ENCODE measurements at places on chromosomes 3 and 15.

- DNase-seq: no peak
Measured at GRCh38 chr15:62966294-62967078, 76.1 kb upstream of the TPM1 start.

DNA sequence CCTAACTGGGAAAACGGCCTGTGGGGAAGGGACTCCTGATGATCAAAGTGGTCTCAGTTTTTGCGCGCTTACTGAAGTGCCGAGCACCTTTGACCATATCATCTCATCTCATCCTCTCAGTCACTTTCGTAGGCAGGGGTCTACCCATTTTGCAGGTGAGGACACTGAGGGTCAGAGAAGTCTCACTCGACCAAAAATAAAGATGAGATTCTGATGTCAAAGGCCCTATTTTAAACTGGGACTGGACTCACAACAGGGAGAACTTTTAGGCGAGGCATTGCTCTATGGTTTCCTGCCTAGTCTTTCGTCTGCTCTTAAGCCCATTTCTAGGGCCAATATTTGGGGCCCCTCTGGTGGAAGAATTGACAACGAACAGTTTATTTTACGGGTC, 830 bp downstream of the SLC6A11 start:
- no peak for DNase-seq

DNA sequence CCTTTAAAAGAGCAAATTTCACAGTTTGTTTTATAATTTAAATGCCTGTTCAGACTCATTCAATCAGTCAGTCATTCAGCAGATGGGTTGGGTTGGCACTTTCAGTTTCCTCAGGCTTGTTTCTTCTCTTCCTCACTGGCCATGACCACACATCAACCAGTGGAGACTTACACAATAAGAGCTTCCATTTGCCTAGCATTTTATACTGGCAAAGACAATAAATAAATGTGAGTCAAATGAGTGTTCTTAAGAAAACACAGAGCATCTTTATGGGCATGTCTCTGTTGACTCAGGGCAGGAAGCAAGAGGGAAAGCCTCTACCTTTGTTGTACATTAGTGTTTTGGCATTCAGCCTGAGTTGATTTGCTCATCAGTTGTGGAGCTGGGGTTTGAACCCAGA, 122.6 kb downstream of the EPHB1 start:
- no peak for DNase-seq

DNA sequence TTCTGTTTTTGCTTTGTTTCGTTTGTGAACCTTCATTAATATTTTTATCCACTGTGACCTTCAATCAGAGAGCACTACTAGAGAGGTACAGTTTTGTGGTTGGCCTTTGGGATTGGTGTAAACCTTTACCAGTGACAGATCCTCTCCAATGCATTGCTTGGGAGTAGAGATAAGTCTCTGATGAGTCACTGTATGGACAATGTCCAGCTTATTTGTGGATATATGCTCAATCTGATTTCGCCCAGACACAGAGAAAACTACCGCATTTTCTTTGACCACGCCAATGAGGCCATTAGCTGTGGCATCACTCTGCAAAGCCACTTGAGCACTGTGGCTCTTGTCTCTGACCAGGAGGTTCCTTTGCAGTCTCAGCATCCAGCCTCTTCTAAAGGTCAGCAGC, 964.7 kb downstream of the TUSC7 start:
- no peak for DNase-seq

- DNase-seq: peak; percentile 25
Measured at GRCh38 chr15:29676961-29677402, 145.3 kb downstream of the TJP1 start.

DNA sequence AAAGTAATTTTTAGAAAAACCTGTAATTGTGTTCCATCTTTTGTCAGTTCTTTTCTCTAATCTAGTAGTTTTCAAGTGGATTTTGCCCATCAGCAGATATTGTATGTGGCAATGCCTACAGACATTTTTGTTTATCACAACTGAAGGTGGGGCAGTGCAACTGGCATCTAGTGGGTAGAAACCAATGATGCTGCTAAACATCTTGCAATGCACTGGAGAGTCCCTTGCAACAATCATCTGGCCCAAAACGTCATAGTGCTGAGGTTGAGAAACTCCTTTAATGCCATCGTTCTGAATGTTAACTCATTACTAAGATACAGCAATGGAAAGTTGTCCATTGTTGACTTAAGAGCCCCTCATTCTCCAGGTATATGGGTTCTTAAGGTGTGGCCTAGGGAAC, 80.1 kb downstream of the BTD start:
- DNase-seq: no peak

DNA sequence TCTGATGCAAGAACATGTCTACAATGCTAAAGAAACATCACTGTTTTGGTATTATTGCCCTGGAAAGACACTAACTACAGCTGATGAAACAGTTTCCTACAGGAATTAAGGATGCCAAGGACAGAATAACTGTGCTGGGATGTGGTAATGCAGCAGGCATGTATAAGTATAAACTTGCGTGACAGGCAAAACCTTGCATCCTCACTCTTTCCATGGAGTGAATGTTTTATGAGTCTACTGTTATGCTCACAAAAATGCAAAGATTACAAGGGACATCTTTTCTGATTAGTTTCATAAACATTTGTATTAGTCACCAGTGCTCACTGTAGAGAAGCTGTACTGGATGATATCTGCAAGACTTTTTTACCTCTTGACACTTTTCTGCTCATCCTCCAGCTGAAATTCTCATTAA, 143.6 kb downstream of the NAALADL2 start:
- no peak for DNase-seq

Data from H9 (cell line).